ENCODE measurements at places on chromosomes 11 and 22.

- no peak for DNase-seq
Measured at GRCh38 chr11:133904818-133905515, 51.8 kb downstream of the IGSF9B start.

DNA sequence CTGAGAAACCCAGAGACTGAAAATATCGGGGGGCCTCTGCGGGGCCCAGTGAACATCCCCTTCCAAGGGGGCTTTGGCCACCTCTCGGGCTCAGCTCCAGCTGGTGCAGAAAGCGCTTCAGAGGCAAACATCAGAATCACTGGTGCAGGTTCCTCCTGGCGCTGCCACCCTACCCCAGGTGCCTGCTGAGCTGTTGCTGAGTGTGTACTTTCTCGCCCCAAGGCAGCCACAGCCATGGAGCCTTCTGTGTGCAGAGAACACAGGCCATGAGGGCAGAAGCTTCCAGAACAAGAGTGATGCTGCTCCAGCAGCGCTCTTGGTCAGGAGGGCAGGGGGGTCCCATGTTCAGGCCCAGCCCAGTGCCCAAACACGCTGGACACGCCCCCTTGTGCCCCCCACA lies 6.3 kb downstream of the DRD4 start:
- DNase-seq, result no peak

DNA sequence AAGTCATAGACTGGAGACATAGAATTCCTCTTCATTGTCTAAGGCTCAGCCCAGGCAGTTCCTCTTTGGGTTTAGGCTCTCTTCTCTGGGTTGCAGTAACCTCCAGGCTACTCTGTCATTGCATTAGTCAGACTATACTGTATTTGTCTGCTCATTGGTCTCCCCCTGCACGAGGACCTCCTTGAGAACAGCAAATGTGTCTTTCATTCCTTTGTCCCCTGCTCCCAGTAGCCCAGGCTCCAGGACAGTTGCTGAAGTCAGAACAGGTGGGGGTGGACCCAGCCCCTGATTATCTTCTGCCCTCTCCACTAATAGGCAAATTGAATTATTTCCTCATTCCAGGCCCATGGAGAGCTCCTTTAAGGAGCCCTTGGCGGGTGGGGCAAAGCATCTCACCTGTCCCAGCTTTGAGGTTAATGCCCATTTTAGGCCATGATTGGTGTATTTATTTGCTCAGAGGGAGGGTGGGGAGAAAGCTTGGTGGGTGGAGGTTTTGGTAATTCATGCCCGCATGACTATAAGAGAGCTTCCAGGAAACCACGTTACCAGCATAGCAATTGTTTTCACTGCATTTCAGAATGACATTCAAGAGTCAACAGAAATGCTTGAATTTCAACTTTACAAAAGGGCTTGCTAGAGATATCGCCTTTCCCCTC lies 40.9 kb downstream of the NAV2 start:
- DNase-seq, result no peak

DNA sequence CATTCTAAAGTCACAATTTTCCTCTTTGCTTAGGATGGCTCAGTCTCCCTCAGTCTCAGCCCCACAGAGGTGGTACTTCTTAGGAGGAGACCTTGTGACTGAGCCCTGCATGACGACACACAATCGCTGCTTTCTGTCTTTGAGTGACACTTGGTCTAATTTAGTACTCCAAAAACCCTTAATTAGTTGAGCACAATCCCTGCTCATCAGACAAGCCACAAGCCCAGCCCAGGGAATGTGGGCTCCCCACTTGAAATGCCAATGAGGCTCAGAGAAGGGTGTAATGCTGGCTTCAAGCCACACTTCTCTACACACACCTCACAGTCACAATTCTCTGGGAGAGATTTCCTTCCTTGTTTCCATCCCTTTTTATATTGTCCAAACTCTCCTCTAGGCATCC lies 101.8 kb downstream of the FEZ1 start:
- DNase-seq, result no peak

- DNase-seq, result no peak
Measured at GRCh38 chr11:71391796-71392195, 56.4 kb downstream of the DHCR7 start.

- DNase-seq, result no peak
Measured at GRCh38 chr11:108609682-108610081, 16.1 kb upstream of the EXPH5 start.

DNA sequence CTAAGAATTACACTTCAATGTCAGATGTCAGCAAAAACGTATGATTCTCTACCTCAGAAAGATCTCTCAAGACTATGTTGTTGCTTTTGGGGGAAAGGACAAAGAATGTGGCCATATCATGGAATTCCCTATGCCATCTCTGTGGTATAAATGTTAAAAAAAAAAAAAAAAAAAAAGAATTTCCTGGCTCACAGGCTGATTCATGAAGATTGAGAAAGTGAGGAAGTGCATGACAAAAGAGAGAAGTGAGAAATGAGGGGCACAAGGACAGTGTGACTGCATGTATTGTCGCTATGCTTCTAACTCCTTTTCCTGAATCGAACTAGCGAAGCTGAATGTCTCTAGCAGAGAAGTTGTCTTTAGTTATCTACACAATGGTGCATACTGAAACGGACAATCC lies 80.6 kb upstream of the CARD18 start:
- DNase-seq, result no peak

DNA sequence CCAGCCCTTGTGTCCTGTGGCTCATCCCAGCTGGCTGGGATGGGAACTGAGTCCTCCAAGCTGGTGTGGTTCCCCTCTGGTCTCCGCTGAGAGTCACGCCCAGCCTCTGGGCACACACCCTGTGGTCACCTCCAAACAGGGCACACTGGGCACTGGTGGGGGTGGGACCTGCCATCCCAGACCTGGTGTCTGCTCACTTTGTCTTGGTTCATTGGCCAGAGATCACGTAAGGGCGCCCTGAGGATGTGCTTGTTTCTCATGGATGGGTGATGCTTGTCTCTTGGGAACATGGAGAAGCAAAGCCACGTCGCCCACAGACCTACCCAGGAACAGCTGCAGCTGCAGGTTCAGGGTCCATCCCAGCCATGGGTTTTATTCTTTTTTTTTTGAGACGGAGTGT lies 43.1 kb downstream of the LRP5 start:
- no peak for DNase-seq

GRCh38 chr11:86117001-86117711 lies 48.3 kb upstream of the PICALM start:
- DNase-seq, result no peak

DNA sequence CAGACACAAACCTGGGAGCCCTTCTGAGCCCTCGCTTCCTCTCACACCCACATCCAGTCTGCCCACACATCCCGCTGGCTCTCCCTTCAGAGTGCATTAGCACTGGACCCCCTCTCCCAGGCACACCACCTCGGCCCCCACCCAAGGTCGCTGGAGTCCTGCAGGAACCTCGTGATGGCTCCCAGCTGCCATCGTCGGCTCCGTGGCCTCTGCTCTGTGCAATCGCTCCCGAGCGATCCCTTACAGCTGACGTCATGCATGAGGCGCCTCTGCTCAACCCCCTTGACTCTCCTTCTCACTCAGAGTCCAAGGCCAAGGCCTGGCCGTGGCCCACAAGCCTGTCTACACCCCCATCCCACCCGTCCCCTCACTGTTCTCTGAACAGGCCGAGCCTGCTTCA lies 183.9 kb downstream of the EFCAB6 start:
- DNase-seq, result no peak

DNA sequence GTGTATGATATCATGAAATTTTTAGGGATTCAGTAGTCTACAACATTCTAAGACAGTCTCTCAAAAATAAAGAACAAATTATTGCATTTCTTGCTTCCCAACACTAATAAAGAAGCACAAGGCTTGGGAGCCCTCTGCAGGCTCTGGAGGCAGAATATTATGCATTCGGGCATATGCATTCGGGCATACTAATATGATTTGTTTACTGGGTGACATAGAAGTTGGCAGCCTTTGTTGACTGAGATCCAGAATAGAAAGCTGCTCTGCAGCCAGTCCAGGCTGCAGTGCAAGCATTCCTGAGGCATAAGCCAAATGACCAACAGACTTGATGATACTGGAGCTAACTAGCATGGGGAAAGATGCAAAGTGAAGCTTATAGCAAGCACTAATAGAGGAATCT lies 945.5 kb downstream of the OPCML start:
- no peak for DNase-seq

DNA sequence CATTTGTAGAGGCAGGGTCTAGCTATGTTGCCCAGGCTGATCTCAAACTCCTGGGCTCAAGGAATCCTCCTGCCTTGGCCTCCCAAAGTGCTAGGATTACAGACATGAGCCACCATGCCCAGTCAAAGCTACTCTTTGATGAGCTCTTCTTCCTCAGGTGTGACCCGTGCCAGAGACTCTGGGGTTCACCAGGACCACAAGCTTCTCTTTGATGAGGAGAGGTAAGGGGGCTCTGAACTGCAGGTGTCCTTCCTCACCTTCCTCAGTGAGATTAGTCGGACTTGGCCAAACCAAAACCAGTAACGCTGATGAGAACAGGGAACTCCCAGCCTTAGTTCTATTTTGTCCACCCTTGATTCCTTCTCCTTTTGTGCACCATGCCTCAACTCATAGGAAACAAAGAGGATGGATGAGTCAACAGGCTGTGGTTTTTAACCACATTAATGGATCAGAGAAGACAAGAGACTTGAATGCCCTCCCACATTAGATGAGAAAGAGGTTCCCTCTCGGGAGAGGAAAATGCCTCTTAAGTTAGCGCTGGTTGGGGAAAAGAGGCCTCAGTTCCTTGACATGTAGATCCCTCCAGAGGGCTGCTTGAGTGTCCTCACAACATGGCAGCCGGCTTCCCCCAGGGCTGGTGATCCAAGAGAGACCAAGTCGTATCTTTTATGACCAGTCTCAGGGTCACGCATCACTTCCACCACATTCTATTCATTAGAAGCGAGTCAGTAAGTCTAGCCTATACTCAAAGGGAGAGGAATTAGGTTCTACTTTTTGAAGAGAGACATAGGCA lies 25.7 kb upstream of the CTR9 start:
- no peak for DNase-seq

GRCh38 chr11:106077609-106078455 lies at the start of gene AASDHPPT:
AASDHPPT (plus strand) TSS chr11:106077662; CDS start chr11:106077711, 49 bp downstream.
- no peak for DNase-seq

- DNase-seq, result no peak
Measured at GRCh38 chr11:77747381-77747969, 73.0 kb downstream of the RSF1 start.

DNA sequence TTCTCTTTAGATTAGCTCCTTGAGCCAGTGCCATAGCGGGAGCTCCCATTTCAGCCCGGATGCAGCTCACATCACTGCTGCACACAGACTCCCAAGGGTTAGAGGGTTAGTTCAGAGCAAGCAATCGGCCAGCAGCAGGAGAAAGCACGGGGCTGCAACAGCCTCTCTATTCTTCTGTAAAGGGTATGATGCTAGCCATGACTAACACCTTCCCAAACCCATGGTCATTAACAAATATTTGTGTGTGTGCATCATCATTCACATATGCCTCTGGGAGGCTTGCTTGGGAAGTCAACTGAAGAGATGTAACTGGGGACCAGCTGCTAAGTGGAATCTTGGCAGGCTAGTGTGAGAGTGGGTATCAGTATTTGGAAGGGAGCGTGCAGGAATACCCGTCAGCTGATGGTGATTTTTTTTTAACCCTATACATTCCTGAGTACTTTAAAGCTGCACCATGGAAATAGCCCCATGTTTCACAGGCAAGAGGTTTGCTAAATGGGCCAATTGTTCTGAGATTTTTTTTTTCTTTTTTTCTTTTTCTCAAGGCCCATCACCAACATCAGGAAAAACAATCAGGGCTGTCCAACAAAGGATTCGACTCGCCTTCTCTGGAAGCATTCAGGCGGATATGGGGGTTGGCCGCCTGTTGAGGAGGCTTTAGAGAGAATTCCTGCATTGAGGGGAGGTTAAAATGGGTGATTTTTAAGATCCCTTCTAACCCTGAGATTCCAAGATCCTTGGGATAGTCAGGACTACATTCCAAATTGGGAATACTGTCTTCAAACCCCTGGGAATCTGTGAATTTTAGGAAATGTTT lies 33.2 kb upstream of the CCDC89 start:
- DNase-seq, result no peak

DNA sequence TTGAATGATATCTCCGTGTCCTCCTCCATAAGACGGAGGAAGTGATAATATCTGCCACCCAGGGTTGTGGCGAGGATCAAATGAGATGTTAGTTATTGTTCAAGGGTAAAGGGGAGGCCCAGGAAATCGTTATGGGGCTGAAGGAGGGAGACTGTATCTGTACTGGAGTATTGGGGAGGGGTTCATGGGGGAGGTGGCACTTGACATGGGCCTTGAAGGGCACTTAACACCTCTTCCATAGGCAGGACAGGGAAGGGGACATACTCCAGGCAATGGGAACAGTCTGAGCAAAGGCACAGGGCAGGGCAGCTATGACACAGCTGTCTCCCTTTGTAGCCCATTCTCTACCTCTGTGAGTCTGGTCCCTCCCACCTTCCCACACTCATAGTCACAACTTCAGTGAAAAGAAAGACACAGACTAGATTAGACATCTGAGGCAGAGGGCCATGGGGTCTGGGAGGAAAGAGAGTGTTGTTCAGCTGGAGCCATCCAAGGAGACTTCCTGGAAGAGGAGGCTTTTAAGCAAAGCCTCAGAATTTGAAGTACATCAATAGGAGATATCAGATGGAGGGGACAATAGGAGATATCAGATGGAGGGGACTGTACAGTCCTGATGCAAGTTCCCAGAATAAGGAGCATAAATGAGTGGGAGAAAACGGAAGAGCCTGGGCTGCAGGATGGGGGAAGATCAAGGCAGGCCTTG lies 15.8 kb upstream of the DGKZ start:
- DNase-seq, result no peak

DNA sequence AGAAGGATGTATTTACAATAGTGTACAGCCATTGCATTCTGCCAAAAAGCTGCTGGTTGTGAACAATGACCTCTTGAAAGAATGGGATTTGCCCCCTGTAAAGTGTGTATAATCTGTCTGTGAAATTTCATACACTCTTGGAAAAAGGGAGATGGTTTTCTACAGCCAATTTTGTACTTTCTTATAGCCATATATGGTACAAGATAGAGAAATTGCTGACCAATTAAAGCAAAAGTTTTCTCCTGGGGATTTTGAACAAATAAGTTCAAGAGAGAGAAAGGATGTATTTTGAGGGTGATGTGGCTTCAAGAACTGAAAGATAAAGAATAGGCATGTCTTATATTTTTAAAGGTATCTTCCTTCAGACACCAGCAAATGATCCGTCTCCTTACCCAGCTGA lies 211.0 kb downstream of the NAV2 start:
- no peak for DNase-seq
